MCF 10A (cell line): ENCODE measurements at places on chromosomes 7 and 10. TPM values are rescaled to one million over a fixed set of nuclear protein-coding genes. Genes with fewer than 3 reads are reported as not detected.

The FAM25A gene
- not detected in 2 replicates for total RNA-seq

The SAMD9L gene
- 1.5 and 3.9 TPM in 2 replicates for total RNA-seq

The NEURL1 gene
- total RNA-seq, result 0.20 TPM in 1 of 2 replicates, not detected in the other

The FAM241B gene
- 7.5 and 11.0 TPM in 2 replicates for total RNA-seq

The FAM237B gene
- total RNA-seq, result not detected in 2 replicates

The SPDYE1 gene
- not detected in 2 replicates for total RNA-seq

The CCDC3 gene
- 0.10 TPM in 1 of 2 replicates, not detected in the other for total RNA-seq

The ZNF804B gene
- total RNA-seq, result not detected in 2 replicates

The DKK1 gene
- total RNA-seq, result 31.8 and 37.4 TPM in 2 replicates

The PRSS2 gene
- total RNA-seq, result not detected in 2 replicates

The SPDYE5 gene
- 0.12 and 0.16 TPM in 2 replicates for total RNA-seq

The RBP4 gene
- total RNA-seq, result not detected in 2 replicates

DNA sequence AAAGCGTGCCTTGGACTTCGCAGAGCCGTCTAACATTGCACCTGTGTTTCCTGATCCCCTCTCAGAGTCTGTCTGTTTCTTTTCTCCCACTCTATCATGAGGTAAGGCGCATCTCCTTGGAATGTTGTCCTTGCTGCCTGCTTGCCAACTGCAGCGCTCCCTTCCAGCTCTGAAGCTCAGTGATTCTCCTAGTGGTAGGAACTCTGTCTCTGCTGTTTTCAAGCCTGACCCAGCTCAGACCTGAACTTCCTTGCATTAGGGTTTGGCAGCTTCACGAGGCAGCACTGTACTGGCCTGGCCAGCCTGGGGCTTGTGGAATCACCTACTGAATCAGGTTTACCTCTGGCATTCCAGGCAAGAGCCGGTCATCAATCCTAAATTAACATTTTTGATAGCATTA is 123.9 kb downstream of the CREB5 start:
- DNase-seq, result peak; percentile 51
- H3K27ac ChIP-seq, result no peak overlapping the region
- H3K4me3 ChIP-seq, result no peak overlapping the region
- H3K4me1 ChIP-seq, result peaks cover 12% of the 10 kb centered on the region

- no peak overlapping the region for H3K27ac ChIP-seq
- DNase-seq, result peak; percentile 76
- H3K27me3 ChIP-seq, result no peaks in the 10 kb centered on the region
- H3K4me1 ChIP-seq, result peaks cover 13% of the 10 kb centered on the region
Observed at GRCh38 chr10:4195213-4195612, 410.2 kb upstream of the KLF6 start.

GRCh38 chr10:123380491-123381085 is 226.4 kb downstream of the BUB3 start:
- H3K4me3 ChIP-seq, result no peak overlapping the region
- no peaks in the 10 kb centered on the region for H3K36me3 ChIP-seq
- DNase-seq, result peak; percentile 33
- no peak overlapping the region for H3K27ac ChIP-seq

- H3K4me3 ChIP-seq, result no peak overlapping the region
- H3K36me3 ChIP-seq, result no peaks in the 10 kb centered on the region
- no peak for DNase-seq
- peaks cover 11% of the 10 kb centered on the region for H3K4me1 ChIP-seq
Observed at GRCh38 chr7:159028508-159029401, 115.9 kb downstream of the VIPR2 start.

- peak; percentile 4 for DNase-seq
- no peaks in the 10 kb centered on the region for H3K27me3 ChIP-seq
- no peaks in the 10 kb centered on the region for H3K4me1 ChIP-seq
Observed at GRCh38 chr7:154409703-154410311, 357.6 kb downstream of the DPP6 start.

DNA sequence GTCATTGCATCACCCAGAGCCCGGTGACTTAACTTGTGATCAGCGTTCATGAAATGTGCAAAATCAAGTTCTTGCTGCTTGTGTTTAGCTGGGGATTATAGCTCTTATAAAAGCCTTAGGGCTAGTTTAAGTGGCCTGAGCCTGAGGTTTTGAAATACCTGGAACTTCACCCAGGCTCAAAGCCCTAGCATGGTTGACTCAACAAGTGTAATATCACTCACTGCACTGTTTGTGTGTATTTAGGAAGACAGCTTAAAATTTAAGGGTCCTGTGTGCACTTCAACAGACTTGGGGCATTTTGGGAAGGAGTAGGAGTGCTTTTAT is 489.5 kb downstream of the GATA3 start:
- no peak overlapping the region for H3K4me3 ChIP-seq
- peak; percentile 63 for DNase-seq
- H3K36me3 ChIP-seq, result no peaks in the 10 kb centered on the region
- H3K27me3 ChIP-seq, result no peaks in the 10 kb centered on the region

DNA sequence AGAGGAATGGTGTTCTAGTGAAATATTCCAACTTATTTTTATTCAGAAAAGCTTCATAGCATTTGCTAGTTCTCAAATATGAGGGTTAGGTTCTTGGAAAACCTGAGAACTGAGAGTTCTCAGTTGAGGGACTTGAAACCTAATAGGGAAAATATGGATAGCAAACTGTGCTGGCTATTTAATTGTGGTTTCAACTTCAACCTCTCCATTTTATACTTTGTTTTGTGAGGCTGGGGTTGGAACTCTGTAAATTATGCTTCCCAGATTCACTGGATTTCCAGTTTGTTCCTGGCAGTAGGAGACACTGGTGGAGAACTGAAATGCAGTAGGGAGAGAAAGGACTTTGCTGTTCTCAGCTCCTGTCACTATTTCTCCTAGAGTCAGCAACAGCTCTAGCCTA is 52.7 kb downstream of the CDK14 start:
- no peak for DNase-seq
- H3K36me3 ChIP-seq, result no peaks in the 10 kb centered on the region
- H3K4me3 ChIP-seq, result no peak overlapping the region
- H3K27me3 ChIP-seq, result no peaks in the 10 kb centered on the region
- no peak overlapping the region for H3K27ac ChIP-seq
- no peaks in the 10 kb centered on the region for H3K4me1 ChIP-seq

DNA sequence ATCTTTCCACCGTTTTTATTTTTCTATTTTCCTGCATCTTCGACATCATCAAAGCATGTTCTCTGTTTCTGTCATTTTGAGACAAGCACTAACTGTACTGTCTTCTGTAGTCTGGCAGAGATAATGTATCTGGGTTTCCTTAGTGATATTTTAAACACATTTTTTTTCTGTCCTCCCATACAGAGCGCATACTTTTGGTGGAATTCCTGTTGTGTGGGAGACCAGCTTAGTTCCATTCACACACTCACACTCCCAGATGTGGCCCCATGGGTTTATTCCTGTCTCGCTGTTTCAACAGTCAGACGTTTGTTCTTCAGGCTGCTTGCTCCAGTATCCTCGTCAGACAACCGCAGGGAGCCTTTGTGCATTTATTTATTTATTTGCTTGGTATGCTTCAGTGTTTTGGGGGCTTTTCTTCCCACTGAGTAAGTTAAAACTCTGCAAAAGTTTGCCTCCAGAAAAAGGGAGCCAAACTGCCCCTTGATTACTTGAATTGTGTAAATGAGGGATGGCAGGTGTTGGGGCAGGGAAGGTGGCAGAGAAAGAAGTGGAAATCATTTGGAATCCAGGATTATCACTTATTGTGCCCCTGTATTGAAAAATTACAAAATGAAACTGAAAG is 456.8 kb upstream of the KLF6 start:
- no peaks in the 10 kb centered on the region for H3K27me3 ChIP-seq
- peak overlapping the region; percentile 77 for H3K27ac ChIP-seq
- H3K36me3 ChIP-seq, result no peaks in the 10 kb centered on the region

DNA sequence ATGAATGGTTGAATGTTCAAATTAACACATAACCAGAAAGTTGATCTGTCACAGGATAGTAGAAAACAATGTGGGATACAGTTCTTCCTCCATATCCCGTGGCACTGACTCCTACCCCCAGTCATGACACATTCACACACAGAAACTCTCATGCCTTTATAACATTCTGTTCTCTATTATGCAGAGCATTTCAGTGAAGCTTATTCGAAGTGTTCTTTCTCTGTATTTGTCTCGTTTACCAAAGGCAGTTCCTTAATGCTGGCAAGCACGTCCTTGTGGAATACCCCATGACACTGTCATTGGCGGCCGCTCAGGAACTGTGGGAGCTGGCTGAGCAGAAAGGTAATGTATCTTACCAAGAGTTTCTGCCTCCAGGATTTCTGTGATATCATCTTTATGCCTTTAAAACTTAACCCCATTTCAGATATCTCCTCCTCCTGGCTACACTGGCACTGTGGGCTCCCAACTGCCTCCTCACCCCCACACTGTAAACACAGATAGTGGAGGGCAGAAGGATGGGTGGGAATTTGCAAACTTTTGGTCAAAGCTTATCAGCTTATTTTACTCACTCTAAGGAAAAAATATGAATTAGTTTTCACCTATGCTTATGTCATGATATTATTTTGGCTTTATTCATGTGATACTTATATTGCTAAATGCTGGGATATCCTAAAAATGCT is 34.1 kb downstream of the BLVRA start:
- peaks cover 79% of the 10 kb centered on the region for H3K36me3 ChIP-seq
- H3K27ac ChIP-seq, result no peak overlapping the region
- no peaks in the 10 kb centered on the region for H3K27me3 ChIP-seq

DNA sequence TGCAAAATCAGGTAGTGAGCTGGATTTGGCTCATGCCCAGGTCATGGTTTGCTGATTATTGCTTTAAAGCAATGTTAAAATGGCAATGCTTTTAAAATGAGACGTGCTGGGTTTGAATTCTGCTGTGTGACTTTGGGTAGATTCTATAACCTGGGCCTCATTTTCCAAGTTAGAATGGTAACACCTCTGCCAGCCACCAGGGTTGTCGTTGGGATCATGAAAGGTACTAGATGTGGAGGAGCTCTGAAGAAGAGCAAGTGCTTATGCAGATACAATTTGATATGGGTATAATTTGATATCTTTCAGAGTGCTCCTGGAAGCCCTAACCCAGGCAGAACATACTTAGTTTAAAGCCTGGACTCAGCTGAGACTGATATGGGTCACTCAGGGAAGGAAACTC is 60.0 kb downstream of the EVX1 start:
- peaks cover 7% of the 10 kb centered on the region for H3K4me1 ChIP-seq
- H3K4me3 ChIP-seq, result no peak overlapping the region
- no peak overlapping the region for H3K27ac ChIP-seq
- DNase-seq, result peak; percentile 14
- H3K36me3 ChIP-seq, result no peaks in the 10 kb centered on the region

DNA sequence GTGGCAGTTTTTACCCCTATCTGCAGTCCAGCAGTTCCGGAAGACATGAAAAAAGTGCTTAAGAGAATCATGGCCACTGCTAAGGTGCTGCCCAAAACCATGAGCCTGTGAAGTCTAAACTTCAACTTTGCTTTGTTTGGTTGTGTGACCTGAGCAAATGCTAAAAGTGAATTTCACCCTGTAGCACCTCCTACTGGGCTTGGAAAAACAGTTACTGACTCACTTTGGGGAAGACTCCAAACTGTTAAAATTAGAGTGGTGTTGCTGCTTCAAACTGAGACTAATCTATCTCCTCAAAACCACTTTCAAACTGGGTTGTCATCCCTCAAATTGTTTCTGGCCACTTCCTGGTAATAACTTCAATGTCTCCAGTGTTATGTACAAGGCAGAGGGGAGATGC is 21.3 kb downstream of the MKX start:
- peaks cover 7% of the 10 kb centered on the region for H3K4me1 ChIP-seq
- no peak overlapping the region for H3K27ac ChIP-seq
- DNase-seq, result peak; percentile 24
- H3K27me3 ChIP-seq, result no peaks in the 10 kb centered on the region
- no peak overlapping the region for H3K4me3 ChIP-seq

- H3K27me3 ChIP-seq, result no peaks in the 10 kb centered on the region
- H3K4me3 ChIP-seq, result peak overlapping the region; percentile 24
Observed at GRCh38 chr7:133436014-133436428, 183.1 kb downstream of the EXOC4 start.

- H3K4me3 ChIP-seq, result no peak overlapping the region
- H3K27me3 ChIP-seq, result no peaks in the 10 kb centered on the region
- H3K36me3 ChIP-seq, result no peaks in the 10 kb centered on the region
- H3K4me1 ChIP-seq, result peaks cover 13% of the 10 kb centered on the region
- no peak for DNase-seq
- no peak overlapping the region for H3K27ac ChIP-seq
Observed at GRCh38 chr7:134827889-134828288, 48.5 kb downstream of the CALD1 start.

DNA sequence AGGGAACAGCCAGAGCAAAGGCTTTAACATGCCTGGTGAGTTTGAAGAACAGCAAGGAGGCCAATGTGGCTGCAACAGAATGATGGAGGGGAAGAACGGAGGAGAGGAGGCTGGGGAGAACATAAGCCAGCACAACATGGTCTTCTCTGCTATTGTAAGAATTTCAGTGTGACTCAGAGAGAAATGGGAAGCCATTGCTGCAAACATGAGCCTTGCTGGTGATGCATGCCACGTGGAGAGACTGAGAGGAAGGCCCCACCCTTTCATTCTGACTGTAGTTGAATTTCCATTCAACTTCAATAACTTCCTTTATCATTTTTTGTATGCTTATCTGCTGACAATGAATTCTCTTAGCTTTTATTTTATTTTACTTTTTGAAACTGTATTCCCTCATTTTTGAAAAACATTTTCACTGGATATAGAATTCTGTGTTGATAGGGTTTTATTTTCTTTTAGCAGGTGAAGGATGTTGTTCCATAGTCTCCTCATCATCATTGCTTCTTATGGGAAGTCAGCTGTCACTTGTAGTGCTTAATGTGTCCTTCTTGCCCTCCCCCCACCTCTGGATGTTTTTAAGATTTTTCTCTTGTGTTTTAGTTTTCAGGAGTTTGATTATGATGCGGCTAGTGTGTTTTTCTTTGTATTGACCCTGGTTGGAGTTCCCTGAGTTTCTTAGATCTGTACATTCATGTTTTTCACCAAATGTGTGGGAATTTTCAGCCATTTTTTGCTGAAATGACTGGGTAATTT is 46.4 kb upstream of the LEP start:
- no peak overlapping the region for H3K4me3 ChIP-seq
- DNase-seq, result no peak
- H3K4me1 ChIP-seq, result no peaks in the 10 kb centered on the region

DNA sequence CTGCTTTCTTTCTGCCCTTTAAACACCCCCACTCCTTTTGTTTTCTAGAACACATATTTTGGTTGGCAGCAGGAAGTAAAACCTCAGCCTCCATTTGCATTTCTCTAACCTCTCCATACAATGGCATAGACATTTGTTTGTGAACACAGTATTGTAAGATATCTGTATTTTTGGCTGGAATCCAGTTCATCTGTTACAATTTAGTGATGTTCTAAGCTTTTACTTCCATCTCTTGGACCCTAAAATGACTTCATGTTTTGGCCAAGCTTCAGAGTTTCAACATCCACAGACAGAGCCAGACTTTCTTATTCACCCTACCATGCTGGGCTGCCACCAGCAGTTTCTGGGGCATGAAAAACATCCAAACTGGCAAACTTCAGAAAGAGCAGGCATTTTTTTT is 21.1 kb upstream of the AUTS2 start:
- no peaks in the 10 kb centered on the region for H3K27me3 ChIP-seq
- H3K4me1 ChIP-seq, result no peaks in the 10 kb centered on the region
- H3K36me3 ChIP-seq, result no peaks in the 10 kb centered on the region
- no peak for DNase-seq
- no peak overlapping the region for H3K27ac ChIP-seq

- H3K27ac ChIP-seq, result no peak overlapping the region
- peak; percentile 7 for DNase-seq
- H3K4me3 ChIP-seq, result no peak overlapping the region
- H3K27me3 ChIP-seq, result no peaks in the 10 kb centered on the region
- no peaks in the 10 kb centered on the region for H3K4me1 ChIP-seq
Observed at GRCh38 chr10:7846591-7846990, 28.3 kb downstream of the TAF3 start.
